ENCODE measurements at places on chromosomes 16 and 17.

GRCh38 chr17:16922386-16923096, 49.4 kb downstream of the TNFRSF13B start:
- no peak for DNase-seq

GRCh38 chr17:82507631-82508175, 11.8 kb upstream of the FOXK2 start:
- no peak for DNase-seq

DNA sequence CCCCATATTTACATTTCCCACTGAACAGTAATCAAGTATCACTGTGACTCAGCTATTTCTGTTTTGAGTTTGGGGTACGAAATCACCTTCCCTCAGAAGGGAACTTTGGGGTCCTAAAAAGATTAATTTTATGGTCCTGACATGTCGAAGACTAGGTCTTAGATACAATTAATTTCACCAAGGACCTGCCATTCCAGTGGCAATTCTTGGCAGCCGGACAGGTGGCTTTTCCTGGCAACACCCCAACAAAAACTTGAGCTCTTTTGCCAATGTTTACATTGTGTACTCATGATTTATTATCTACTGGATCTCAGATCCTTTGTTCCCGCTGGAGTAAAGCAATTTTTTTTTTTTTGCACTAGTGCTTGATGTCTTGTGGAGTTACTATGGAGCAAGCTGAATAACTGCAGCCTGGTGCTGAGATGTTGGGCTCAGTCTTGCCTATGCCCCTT, 14.4 kb downstream of the SLFN5 start:
- DNase-seq = no peak

- DNase-seq = no peak
Observed at GRCh38 chr17:14590459-14591250, 289.8 kb downstream of the HS3ST3B1 start.

- no peak for DNase-seq
Observed at GRCh38 chr17:78905541-78905940, 2.5 kb upstream of the CEP295NL start.

DNA sequence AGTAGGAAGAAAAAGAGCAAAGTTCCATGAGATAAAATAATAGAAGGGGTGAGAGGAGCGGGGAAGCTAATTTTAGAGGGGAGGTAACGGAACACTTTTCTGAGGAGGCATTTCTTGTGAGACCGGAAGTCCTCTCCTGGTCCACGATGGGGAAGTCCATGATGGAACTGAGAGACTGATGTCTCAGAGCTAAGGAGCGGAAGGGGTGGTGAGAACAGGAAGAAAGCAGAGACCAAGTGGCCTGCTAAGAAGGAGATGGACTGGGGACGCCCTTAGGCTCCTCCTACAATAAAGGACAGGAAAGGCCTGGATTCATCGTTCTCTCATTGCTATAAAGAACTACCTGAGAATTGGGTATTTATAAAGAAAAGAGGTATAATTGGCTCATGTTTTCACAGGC, 59.4 kb downstream of the ADAMTS18 start:
- no peak for DNase-seq
